AML-193 (cell line): ENCODE measurements at places on chromosomes 2 and 18.
A peak's percentile ranks its signal among the peaks of the same experiment; 100 is the strongest.

DNA sequence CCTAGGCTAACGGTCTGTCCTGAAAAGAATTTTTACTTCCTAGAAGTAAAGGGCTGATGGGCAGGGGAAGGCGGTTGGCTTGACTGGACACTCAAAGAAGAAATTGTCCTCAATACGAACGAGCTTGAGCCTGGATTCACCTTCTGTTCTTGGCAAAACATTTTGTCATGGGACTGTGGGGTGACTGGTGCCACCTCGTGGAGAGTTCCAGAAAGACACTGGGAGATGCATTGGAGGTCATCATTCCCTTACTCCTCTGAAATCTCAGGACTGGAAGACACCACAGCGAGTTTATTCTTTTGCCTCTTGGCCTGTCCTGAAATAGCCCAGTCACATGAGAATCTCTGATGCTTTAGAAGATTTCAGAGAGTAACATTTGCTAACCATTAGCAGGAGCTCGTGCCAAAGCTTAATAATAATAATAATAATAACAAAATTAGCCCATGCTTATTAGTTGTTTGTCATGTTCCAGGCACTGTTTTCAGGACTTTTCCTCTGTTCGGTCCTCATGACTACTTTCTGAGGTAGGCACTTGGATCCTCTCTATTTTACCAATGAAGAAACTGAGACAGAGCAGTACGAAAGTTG is 44.5 kb downstream of the TMEM182 start:
- DNase-seq, result peak; percentile 49

DNA sequence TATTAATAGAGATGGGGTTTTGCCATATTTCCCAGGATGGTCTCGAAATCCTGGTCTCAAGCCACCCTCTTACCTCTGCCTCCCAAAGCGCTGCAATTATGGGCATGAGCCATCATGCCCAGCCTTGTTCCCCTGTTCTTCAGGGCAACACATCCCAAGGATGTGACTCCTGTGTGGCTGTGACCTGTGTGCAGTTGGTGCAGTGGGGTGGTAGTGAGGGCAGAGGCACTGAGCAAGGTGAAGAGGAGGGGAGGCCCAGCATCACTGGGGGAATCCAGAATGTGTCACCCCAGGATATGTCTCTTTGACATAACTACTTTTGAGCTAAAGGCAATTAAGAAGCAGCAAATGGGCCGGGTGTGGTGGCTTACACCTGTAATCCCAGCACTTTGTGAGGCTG is 23.4 kb downstream of the CENPA start:
- DNase-seq, result no peak

DNA sequence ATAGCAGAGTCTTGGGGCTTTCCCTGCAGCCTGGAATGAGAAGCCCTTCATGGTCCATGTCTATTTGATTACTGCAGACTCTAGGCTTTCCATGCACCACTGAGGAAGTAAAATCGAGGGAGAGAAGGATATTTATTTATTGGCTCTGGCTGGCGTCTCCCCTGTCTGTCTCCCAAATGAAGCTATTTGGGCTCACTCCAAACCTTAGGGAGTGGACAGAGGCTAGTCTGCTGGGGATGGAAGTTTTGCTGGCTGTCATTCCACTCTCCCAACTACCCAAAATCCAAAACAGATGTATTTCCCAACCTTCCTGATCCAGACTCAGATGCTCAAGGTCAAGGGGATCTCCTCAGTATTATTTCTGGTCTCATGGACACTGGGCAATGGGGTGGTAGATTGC is 33.7 kb downstream of the TMEM17 start:
- DNase-seq, result no peak

- DNase-seq, result no peak
Observed at GRCh38 chr2:179290329-179290728, 25.7 kb upstream of the SESTD1 start.

GRCh38 chr2:134230885-134231284 is 23.0 kb upstream of the MGAT5 start:
- no peak for DNase-seq

DNA sequence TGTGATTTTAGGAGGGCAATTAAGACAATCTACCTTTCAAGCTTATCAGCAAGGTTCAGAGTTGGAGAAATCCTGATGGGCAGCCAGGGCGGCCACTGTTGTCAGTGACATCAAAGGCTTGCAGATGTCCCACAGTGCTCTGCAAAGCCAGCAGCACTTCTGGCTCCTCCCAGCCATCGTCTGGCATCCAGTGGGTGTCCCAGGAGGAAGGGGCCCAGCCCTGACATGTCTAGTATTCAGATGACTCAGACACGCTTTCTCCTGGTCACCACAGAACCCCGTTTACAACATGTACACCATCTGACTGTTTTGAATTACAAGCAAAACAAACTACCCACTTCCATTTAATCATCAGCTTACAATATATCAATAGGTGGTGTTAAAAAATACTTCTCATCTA is 61.4 kb downstream of the CYRIA start:
- DNase-seq, result no peak
